Left kidney (tissue), 8 donors: ENCODE measurements at places on chromosomes 13 and 19. TPM values are rescaled to one million over a fixed set of nuclear protein-coding genes. Genes with fewer than 3 reads are reported as not detected.

DNA sequence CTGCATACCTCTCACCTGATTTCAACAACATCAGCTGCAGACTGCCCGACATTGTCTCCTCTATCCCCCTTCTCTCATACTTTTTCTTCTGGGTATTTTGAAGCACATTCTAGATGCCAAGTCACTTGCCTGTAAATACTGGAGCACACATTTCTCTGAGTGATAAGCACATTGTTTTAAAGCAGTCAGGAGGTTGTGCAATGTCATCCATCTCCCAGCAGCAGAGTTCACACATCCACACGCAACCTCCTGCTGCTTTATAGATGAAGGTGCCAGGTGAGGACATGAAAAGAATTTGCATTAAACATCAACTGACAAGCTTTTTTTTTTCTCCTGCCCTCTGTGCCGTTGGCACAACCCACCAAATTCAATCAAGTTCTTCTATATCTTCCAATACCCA lies 5.5 kb downstream of the UPK1A start:
- DNase-seq: no peak

DNA sequence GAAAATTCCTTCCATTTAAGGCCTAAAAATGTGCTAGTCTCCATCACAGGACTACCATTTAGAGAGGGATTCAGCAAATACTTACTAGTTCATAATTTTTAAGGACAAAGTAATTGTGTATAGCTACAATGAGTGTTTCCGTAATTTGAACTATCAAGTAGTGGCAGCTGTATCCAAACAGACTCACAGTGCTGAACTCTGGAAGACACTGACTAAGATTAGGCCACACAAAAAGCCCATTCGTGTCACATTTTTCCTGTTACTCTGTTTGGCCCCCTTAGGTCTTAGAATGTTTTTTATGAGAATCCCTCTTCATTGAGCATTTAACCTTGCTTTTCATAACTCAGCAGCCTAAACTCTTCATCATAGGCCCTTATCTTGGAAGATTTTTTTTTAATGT lies 731.2 kb upstream of the PCDH9 start:
- no peak for DNase-seq

The CPB2 gene
- polyA plus RNA-seq: 0.27 TPM

The ZNF57 gene
- polyA plus RNA-seq: 8.6 TPM

The MADCAM1 gene
- polyA plus RNA-seq: 1.8 TPM
